ENCODE measurements at places on chromosomes 12 and 14.

- no peak for DNase-seq
Observed at GRCh38 chr12:52648012-52648550, 3.9 kb downstream of the KRT2 start.

GRCh38 chr12:62805517-62805916 lies 129.4 kb downstream of the PPM1H start:
- DNase-seq: no peak

DNA sequence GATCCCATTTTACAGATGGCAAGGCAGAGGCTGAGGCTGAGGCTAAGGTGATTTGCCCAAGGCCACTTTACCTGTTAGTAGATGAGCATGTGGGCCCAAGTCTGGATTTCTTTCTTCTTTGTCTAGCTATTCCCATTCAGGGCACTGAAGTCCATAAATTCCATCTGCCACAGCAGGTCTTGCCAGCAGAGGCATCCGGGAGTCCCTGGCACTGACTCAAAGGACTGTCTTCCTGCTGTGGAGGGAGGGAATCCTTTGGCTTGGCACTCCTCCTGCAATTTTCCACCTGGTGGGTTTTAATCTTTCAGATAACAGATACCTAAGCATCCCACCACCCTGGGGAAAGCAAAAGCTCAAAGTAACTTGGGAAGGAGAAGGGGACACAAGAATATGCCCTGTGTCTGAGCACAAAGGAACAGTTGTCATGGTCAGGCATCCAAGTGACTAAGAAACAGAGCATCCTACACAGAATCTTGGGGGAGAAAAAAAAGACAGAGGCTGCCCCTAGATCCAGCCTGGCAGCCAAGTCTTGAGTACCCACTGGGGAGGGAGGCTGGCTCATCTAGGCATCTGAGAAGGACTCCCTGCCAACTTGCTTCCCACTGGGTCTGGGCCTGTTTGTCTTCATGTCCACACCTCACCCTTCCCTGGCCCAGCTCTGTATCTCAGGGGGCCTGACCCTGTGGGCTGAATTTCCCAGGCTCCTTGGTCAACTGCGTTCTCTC lies 35.6 kb upstream of the CMKLR1 start:
- DNase-seq: no peak

GRCh38 chr14:76464856-76465255 lies 88.9 kb downstream of the ESRRB start:
- no peak for DNase-seq

DNA sequence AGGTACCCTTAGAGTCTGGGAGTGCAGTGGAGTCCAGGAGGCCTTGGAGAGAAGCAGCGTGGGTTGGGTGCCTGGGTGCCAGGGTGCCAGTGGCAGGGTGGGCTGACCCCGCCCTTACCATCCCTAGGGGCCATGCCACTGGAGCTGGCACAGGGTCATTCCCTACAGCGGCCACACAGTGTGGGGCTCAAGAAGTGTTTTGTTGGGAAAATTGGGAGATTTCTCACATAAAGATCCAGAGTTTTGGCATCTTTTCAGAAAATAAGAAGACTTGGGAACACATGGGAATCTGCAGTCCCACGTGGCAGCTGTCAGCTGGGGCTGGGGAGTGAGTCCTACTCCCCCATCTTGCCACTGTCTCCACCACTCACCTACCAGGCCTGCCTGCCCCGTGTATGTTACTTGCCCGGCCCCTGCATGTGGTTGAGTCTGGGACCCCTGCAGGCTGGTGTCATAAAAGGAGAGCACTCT lies 4.2 kb downstream of the VASH1 start:
- no peak for DNase-seq

- DNase-seq: no peak
Observed at GRCh38 chr14:43591776-43592175, 915.3 kb downstream of the FSCB start.

- DNase-seq: no peak
Observed at GRCh38 chr14:102182190-102182589, 42.5 kb downstream of the WDR20 start.

GRCh38 chr12:122949405-122949804 lies 16.9 kb downstream of the ABCB9 start:
- no peak for DNase-seq

DNA sequence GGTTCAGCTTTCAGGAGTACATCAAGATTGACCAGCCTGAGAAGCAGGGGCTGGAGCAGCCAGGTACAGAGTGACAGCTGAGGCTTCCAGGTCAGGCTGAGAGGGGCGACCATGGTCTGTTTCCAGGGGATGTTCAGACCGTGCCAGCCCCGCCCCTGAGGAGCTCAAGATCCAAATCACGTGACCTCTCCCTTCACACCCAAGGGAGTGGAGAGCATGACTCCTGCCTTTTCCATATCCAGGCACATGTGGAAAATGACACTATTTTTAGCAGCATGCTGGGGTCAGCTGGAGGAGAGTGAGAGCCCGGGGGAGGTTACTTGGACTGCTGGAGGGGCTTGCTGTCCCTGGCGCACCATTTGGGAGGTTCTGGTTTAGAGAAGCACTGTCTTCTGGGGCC lies 92.7 kb downstream of the B4GALNT3 start:
- no peak for DNase-seq

Data from germinal center (tissue), 1 donor.